AG04450 (cell line): ENCODE measurements at places on chromosomes 13 and 19.
A peak's percentile ranks its signal among the peaks of the same experiment; 100 is the strongest.

DNA sequence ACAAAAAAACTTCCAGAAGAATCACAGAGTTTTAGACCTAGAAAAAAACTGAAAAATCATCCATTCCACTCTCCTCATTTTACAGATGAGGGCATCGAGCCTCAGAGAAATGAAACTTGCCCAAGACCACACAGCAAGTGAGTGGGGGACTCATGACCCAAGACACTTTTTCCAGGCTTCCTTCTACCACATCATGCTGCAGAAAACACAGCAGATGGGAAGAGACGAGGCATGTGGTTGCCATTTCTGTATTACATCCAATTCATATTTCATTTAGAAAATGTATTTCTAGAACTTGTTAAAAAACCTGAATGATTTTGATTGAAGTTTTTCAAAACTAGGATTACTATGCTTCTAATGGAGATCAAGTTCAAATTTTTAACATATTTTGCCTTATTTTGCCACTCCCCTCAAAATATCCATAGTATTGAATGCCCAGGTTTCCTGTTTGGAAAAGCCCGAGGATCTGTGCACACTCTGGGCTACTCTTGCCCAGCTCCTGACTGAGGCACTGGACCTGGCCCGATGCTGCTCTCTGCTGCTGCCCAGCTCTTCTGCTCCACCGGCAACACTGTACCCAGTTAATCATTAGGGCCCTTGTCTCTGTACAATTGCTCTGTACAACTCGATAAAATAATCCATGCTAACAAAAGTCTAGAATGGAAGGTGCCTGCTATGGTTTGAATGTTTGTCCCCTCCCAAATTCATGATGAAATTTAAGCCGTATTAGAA lies 157.4 kb downstream of the EFNB2 start:
- DNase-seq: no peak

DNA sequence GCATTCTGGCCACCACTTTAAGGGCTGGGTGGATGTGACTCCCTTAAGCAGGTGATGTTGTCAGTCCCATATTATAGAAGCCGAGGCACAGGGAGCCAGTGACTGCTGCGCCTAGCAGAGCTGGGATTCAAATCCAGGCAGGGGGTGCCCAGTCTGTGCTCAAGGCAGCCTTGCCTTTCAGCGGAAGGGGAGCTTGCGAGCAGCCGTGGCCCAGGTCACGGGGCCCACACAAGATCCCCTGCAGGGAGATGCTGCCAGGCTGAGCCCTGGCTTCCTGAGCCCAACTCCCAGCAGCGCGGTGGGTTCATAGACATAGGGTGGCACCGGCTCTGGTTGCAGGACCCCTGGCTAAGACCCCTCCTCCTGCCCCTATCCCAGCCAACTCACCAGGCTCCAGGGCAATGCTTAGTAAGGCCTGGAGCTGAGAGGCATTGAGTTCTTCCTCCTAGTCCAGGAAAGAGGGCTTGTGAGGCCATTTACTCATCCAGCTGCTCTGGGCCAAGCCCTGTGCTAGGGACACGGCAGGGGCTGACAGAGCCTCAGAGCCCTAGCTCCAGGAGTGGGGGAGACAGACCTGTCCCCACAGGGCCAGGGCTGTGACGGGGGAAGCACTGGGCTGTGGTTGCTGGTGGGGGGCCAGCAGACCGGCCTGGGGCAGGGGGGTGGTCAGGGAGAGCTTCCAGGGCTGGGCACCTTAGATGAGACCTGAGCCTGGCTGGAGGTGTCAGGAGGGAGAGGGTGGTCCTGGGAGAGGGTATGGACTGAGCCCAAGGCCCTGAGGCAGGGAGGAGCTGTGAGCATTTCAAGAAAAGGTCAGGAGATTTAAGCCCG lies 9.6 kb downstream of the CAPN12 start:
- DNase-seq: no peak

- no peak for DNase-seq
These were observed 105.0 kb downstream of the SPRY2 start for GRCh38 chr13:80235967-80236302.

DNA sequence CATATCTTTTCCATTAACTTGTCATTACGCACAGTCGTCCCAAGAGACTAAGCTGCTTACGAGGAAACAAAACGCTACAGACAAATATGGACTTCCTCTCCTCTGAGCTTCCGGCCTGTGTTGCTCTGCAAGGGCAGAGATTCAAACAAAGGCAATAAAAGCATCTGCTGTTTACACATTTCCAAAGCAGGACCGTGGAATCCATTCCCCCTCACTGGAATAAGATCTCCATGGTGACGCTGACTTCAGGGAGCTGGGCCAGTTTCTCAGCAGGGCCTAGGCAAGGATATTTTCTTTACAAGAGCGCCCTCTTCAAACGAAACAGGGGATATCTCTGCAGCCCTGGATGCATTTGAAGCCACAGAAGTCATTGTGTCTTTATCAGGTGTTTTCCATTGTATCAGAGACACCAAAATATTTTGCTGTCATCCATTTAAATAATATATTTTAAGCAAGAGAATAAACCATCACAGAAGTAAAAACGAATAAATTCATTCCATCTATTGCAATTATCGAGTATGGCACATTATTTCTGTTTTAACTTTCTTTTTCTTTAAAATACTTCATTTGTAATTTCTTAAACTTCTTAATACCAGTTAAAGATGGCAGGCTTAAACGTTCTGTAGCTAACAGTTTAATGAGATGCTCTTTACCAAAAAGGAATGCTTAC lies 177.5 kb downstream of the DCLK1 start:
- peak; percentile 79 for DNase-seq

DNA sequence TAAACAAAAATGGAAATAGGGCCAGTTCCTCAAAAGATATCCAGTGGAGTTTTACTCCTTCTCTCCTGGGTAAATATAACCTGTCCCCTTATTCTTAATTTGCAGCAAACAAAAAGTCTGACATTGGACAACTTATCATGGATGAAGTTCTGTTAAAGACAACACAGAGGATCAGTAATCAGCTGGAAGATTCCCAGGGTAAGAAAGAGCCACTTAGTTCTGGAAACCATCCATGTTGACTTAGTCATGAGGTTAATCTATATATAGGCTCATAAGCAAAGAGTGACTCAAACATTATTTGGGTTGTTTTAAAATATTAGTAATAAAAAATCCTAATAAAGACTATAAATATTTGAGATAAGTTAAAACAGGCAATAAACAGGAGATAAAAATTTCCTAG lies 40.5 kb upstream of the EBPL start:
- peak; percentile 38 for DNase-seq

DNA sequence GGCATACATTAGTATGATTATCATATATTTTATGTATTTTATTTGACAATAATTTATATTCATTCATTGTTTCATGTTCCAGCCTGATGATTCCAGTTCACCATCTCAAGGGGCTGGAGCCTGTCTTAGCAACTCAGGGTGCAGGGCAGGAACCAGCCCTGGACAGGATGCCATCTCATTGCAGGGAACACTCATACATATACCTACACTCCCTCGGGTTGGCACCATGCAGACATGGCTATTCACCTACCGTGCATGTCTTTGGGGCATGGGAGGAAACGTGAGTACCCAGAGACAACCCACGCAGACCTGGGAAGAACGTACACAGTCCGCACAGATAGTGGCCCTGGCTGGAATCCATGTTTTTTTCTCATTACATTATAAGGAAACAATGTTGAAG lies 151.0 kb upstream of the ZNF536 start:
- no peak for DNase-seq

DNA sequence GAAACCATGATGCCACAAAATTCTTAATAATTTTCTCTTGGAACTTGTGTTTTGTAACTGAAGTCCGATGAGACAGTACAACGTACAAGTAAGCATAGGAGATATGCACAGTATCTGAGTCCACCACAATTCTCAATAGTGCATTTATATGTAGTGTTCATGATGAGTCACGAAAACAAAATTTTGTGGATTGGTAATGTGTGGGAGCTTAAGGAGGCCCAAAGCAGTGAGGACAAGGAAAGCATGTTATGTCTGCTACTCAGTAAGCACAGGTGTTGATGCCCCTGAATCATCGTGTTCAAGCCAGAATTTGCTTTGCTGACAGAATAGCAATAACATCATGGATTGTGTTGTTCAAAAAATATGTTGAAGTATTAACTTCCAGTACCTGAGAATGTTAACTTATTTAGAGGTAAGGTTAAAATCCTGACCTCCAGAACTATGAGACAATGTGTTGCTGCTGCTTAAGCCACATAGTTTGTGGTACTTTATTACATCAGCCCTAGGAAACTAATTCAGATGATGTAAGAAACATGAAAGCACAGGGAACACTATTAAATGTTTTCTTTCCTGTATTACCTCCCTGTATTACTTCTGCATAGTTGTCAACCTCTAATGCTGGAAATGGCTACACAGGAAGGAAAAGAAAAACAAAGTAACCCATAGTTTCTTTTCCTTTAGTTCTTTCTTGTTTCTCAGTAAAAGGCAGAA lies 201.3 kb downstream of the SLITRK6 start:
- peak; percentile 33 for DNase-seq
